ENCODE measurements at places on chromosomes 1 and 21. TPM values are rescaled to one million over a fixed set of nuclear protein-coding genes. Genes with fewer than 3 reads are reported as not detected.

DNA sequence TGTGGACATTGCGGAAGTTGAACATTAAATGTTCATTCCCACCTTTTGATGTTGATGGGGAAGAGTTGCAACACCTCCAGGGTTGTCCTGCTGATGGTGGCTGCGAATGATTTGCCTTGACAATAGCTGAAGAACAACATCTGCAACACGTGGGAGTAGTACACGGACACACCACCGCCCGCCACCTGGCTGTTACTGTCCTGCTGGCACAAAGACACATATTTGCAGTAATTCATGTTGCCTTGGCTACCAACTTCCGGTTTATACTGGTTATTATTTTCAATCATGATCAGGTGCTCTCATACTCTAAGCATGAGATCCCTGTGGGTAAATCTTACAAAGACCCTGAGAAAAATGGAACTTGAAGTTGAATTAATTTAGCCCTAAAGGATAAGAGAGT lies 55.2 kb downstream of the UBR4 start:
- DNase-seq = no peak

DNA sequence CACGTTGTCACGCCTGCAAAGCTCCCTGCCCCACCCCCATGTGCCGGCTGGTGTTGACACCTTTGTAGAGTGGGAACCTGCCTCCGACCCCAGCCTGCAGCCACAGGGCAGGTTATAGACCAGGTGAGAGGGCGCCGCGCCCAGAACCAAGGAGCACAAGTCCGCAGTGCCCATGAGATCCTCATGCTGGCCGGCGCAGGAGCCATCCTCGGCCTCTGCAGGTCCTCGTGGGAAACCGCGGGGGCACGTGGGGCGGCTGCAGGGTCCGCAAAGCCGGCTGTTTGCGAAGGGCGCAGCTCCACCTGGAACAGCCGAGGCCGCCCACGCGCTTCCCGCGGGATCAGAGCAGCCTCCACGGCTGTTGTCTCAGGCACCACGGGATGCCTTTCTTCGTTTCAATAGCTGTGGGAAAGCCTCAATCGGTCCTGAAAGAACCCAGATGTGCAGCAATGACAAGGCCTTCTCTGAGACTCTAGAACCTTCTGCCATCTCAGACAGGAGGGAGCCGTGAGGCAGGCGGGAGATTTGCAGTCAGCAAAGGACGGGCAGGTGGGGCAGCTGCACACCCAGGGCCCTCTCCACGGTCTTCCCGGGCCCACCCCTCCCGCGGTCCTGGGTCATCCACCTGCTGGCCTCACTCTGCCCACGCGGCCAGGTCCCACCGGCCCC lies 29.9 kb downstream of the POFUT2 start:
- no peak for DNase-seq

- DNase-seq = no peak
Observed at GRCh38 chr1:216523449-216524190, 100.4 kb upstream of the USH2A start.

The ITGB2 gene
- 11.8 TPM for polyA plus RNA-seq

The RXRG gene
- polyA plus RNA-seq = 3.3 TPM
